IMR-90 (cell line): ENCODE measurements at places on chromosomes 7 and 10. TPM values are rescaled to one million over a fixed set of nuclear protein-coding genes. Genes with fewer than 3 reads are reported as not detected.

The RASSF4 gene
- 5.9 and 6.1 TPM in 2 replicates for total RNA-seq

The SPDYE6 gene
- total RNA-seq, result not detected in 2 replicates

The GJD4 gene
- total RNA-seq, result not detected in 2 replicates

The TTYH3 gene
- 5.6 and 6.1 TPM in 2 replicates for total RNA-seq

The GRM3 gene
- not detected in 2 replicates for total RNA-seq

The HYAL4 gene
- total RNA-seq, result not detected in 2 replicates

The CLEC2L gene
- not detected in 2 replicates for total RNA-seq

The CRYGN gene
- not detected in 2 replicates for total RNA-seq

The CDH23 gene
- total RNA-seq, result under 0.01 TPM in 2 replicates

The SLC26A3 gene
- not detected in 2 replicates for total RNA-seq

The HPSE2 gene
- not detected in 2 replicates for total RNA-seq

The TDRD1 gene
- not detected in 2 replicates for total RNA-seq

The SLC16A9 gene
- total RNA-seq, result 0.18 and 0.56 TPM in 2 replicates

The TMEM130 gene
- 1.1 and 1.4 TPM in 2 replicates for total RNA-seq

The TMEM225B gene
- 0.54 and 0.56 TPM in 2 replicates for total RNA-seq

The PMPCB gene
- 66.7 and 72.8 TPM in 2 replicates for total RNA-seq

The SMO gene
- total RNA-seq, result 15.3 and 18.5 TPM in 2 replicates

The VSTM4 gene
- 2.5 and 2.9 TPM in 2 replicates for total RNA-seq

The IDI2 gene
- total RNA-seq, result not detected in 2 replicates

The ADCYAP1R1 gene
- total RNA-seq, result not detected in 2 replicates

The CAV2 gene
- 199 and 217 TPM in 2 replicates for total RNA-seq

The SGPL1 gene
- 26.7 and 27.5 TPM in 2 replicates for total RNA-seq

The MEOX2 gene
- under 0.01 TPM in 1 of 2 replicates, not detected in the other for total RNA-seq

The MOGAT3 gene
- not detected in 2 replicates for total RNA-seq

The MYPN gene
- 12.5 and 13.1 TPM in 2 replicates for total RNA-seq

The COL17A1 gene
- total RNA-seq, result 0.18 and 0.83 TPM in 2 replicates

The IKZF5 gene
- total RNA-seq, result 2.9 and 4.2 TPM in 2 replicates

The C7orf57 gene
- not detected in 2 replicates for total RNA-seq

The FOXI2 gene
- not detected in 2 replicates for total RNA-seq

The NAT16 gene
- not detected in 2 replicates for total RNA-seq

The SHH gene
- total RNA-seq, result under 0.01 TPM in 1 of 2 replicates, not detected in the other

The HOXA2 gene
- total RNA-seq, result 1.6 and 1.7 TPM in 2 replicates

The PNLIPRP3 gene
- not detected in 2 replicates for total RNA-seq

The DNAH11 gene
- total RNA-seq, result under 0.01 TPM in 1 of 2 replicates, not detected in the other

The CRTAC1 gene
- not detected in 2 replicates for total RNA-seq

The NCOA4 gene
- 188 and 202 TPM in 2 replicates for total RNA-seq

The BTBD16 gene
- not detected in 2 replicates for total RNA-seq

The CARD11 gene
- total RNA-seq, result 0.18 and 0.28 TPM in 2 replicates

The COL26A1 gene
- total RNA-seq, result not detected in 2 replicates

The YKT6 gene
- 98.6 and 120 TPM in 2 replicates for total RNA-seq

The HABP2 gene
- not detected in 2 replicates for total RNA-seq

The SPDYE2B gene
- not detected in 2 replicates for total RNA-seq

The CALHM3 gene
- not detected in 2 replicates for total RNA-seq

The NPS gene
- total RNA-seq, result not detected in 2 replicates

The BTAF1 gene
- 42.3 and 48.0 TPM in 2 replicates for total RNA-seq

The RBM48 gene
- 5.6 and 10.6 TPM in 2 replicates for total RNA-seq

The EPO gene
- total RNA-seq, result not detected in 2 replicates

The ANKRD61 gene
- under 0.01 and 0.36 TPM in 2 replicates for total RNA-seq

The ARHGEF35 gene
- not detected in 2 replicates for total RNA-seq

The AKR1C8 gene
- total RNA-seq, result not detected in 2 replicates

The CDC14C gene
- total RNA-seq, result under 0.01 TPM in 2 replicates

The SORCS1 gene
- under 0.01 TPM in 1 of 2 replicates, not detected in the other for total RNA-seq

The IL2RA gene
- total RNA-seq, result not detected in 2 replicates

The MEIG1 gene
- total RNA-seq, result not detected in 2 replicates

The RET gene
- 0.18 and 0.28 TPM in 2 replicates for total RNA-seq

The STAG3 gene
- total RNA-seq, result 0.28 and 0.36 TPM in 2 replicates

The ANKRD2 gene
- total RNA-seq, result 0.28 and 0.36 TPM in 2 replicates

The COBL gene
- total RNA-seq, result under 0.01 TPM in 1 of 2 replicates, not detected in the other
